ENCODE measurements at places on chromosomes 6 and 20.

- no peak for DNase-seq
These were observed 27.2 kb upstream of the SLCO4A1 start for GRCh38 chr20:62614961-62615680.

DNA sequence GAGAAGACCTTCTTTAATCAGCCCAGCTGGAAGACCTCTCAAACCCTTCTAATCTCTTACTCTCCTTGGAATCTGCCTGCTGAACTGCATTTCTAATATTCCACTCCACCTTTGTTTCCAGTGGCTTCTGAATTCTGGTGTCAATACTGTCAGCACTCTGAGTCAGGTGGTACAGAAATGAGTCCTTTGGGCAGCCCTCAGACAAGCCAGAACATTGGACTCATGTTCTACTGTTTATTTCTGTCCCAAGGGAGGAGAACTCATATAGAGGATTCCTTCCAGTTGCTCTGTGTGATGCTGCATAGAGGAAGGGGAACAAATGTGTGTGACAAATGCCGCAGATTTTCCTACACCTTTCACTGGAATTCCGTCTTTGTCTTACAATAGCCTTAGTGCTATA, 114.8 kb downstream of the PHF3 start:
- DNase-seq, result no peak

DNA sequence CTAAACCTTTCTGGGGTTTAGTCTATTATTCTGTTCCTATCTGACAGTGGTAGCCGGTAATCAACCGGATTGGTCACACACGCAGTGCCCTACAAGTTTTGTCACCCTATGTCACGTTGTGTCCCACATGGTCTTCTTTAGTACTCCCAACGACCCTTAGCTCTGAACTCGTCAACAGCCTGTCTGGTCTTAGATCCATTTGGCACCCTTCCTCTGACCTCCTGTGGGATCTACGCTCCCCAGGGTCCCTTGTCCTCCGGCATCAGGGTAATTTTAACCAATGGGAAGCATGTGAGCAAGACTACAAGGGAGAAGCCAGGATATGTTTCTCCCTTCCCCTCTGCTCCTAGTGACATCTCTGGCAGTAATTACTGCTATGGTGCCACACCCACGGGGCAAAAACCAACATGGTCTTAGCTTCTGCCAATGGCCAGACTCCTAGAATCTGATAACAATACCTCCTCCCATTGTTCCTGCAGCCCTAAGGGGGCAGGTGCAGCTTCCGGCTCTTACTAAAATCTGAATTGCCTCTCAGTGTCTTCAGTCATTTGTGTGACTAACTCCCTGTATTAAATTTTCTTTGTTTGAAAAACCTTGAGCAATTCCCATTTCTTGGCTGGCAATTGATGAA, 56.6 kb downstream of the MAFB start:
- no peak for DNase-seq

- no peak for DNase-seq
These were observed 33.7 kb downstream of the SRSF3 start for GRCh38 chr6:36627801-36628246.

DNA sequence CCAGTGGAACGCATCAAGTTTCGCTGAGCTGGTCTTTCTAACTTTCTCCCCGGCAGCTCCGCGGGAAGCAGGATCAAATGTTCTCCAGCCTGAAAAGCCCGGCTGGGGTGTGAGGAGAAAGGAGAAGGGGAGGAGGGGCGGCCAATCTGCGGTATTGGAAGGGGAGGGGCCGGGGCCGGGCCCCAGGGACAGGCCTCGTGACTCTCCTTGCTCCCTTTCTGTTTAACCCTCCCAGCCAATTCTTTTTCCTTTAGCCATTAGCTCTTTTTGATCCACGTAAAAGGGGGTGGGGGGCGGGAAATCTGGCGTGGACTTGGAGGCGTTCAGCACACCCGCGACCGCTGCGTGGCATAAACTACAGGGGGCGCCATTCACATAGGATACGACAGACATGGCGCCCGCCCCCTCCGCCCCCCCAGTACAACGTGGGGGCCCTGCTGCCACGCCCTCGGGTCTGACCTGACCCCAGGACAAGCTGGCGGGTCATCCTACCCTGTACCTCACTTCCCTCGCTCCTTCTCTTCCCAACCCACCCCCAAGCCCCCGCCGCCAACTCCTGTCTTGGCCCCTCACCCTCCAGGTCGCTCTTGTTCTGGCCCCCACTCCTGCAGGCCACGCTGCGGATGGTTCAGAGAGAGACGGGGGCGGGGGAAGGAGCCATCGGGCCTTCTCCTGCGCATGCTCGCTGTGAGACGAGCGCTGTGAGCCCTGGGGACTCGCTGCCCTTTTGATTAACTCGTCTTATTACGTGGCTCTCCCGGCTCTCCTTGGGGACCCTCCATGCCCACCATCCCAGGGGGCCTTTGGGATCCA, 7.8 kb upstream of the MDGA1 start:
- DNase-seq, result peak; percentile 75
